Immature natural killer cell (primary cell): ENCODE measurements at places on chromosomes 2 and 18. TPM values are rescaled to one million over a fixed set of nuclear protein-coding genes. Genes with fewer than 3 reads are reported as not detected.

PID1 gene
- polyA plus RNA-seq, result 0.38 TPM

TMEM178A gene
- not detected for polyA plus RNA-seq

DNA sequence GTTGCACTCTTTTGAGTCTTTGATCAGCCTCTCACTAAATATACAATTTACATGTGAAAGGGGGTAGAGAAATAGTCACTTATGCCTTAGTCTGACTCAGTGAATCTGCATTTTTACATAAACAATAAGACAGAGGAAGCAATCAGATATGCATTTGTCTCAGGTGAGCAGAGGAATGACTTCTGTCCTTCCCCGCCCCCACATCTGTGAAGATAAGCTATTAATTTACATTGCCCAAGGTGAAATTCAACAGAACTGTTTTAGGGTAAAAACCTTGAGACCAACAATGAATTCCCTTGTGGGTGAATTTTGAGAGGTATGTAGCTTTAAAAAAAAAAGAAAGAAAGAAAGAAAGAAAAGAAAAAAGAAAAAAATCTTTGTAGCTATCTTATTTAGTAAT lies 1302.9 kb upstream of the ACVR2A start:
- no peaks in the 10 kb centered on the region for H3K27me3 ChIP-seq
- H3K4me1 ChIP-seq, result no peaks in the 10 kb centered on the region
- no peak for DNase-seq
- H3K4me3 ChIP-seq, result no peak overlapping the region
- no peak overlapping the region for H3K27ac ChIP-seq
- H3K36me3 ChIP-seq, result no peaks in the 10 kb centered on the region

GRCh38 chr18:40179729-40180461 lies 1775.1 kb upstream of the PIK3C3 start:
- H3K27ac ChIP-seq, result no peak overlapping the region
- no peak for DNase-seq
- no peaks in the 10 kb centered on the region for H3K4me1 ChIP-seq
- no peak overlapping the region for H3K4me3 ChIP-seq

GRCh38 chr2:230874876-230875275 lies 10.1 kb downstream of the ITM2C start:
- H3K27me3 ChIP-seq, result peaks cover 31% of the 10 kb centered on the region
- H3K4me1 ChIP-seq, result peaks cover 30% of the 10 kb centered on the region
- no peak for DNase-seq
- no peak overlapping the region for H3K4me3 ChIP-seq

GRCh38 chr2:12087175-12087574 lies 340.7 kb downstream of the LPIN1 start:
- peaks cover 5% of the 10 kb centered on the region for H3K4me1 ChIP-seq
- H3K36me3 ChIP-seq, result no peaks in the 10 kb centered on the region
- H3K27ac ChIP-seq, result no peak overlapping the region

DNA sequence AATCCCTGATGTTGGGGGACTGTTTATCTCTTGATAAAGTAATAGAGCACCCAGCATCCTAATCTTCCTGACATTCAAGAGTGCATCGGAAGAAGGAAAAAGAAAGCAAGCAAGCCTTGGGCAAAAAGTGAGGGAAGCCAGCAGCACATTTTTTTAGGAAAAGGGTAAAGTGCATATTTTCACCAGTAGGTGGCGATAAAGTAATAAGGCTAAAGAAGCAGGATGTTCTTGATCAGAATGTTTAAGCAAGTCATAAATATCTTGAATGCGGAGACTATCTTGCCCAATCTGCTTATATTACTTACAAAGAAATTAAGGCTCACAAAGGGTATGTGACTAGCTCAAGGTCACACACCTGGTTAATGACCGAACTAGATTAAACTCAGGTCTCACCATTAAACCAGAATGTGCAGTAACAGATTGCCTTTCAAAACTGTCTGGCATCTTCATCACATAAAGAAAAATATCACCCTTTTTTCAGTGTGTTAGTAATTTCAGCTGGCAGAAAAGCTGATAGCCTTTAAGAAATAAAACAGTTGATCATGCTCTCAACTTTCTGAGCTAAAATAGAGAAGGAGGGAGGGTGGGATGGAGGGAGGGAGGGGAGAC lies 83.8 kb downstream of the VIT start:
- no peak overlapping the region for H3K4me3 ChIP-seq
- H3K27me3 ChIP-seq, result no peaks in the 10 kb centered on the region
- DNase-seq, result peak; percentile 59
- no peak overlapping the region for H3K27ac ChIP-seq

MC2R gene
- polyA plus RNA-seq, result not detected

DNA sequence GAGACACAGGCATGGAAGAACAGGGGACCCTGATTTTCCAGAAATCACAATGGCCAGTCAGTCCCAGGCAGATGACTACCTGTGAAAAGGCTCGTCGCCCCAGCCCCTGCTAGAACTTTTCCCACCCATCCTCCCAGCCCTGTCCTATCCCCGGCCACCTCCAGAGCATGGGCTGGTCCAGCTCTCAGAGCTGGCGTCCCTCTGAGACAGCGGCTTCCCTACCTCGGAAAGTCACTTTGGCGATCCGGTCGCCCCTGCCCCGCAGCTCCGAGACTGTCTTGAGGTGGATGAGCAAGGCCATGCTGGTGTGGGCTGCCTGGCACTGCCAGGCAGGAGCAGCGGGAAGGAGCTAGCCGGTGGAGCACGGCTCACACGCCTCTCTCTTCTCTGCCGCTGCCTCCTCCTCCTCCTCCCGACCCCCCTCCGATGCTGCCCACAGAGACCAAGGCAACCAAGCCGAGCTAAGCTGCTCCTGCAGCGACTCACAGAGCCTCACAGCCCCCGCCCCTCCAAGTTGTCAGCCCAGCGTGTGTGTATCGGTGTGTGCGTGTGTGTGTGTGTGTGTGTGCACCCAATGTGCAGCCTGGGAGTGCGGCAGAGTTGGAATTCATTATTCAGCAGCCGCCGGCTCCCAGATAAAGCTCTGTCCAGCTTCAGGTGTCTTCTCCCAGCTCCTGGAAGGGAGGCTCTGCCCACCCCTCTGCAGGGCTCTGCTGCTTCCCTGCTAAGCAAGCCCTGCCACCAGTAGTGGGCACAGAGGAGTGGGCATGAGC lies 80.5 kb upstream of the OTOF start:
- H3K27me3 ChIP-seq, result peaks cover 16% of the 10 kb centered on the region
- DNase-seq, result no peak
- H3K36me3 ChIP-seq, result no peaks in the 10 kb centered on the region
- H3K4me1 ChIP-seq, result peaks cover 1% of the 10 kb centered on the region
- H3K4me3 ChIP-seq, result no peak overlapping the region

GRCh38 chr2:186459009-186459408 lies 27.1 kb upstream of the ZC3H15 start:
- H3K36me3 ChIP-seq, result peaks cover 6% of the 10 kb centered on the region
- no peak overlapping the region for H3K27ac ChIP-seq
- no peaks in the 10 kb centered on the region for H3K27me3 ChIP-seq
- H3K4me1 ChIP-seq, result no peaks in the 10 kb centered on the region

DSG1 gene
- polyA plus RNA-seq, result not detected

GRCh38 chr18:68519336-68519735 lies 195.6 kb downstream of the TMX3 start:
- no peaks in the 10 kb centered on the region for H3K4me1 ChIP-seq
- DNase-seq, result no peak
- H3K27me3 ChIP-seq, result no peaks in the 10 kb centered on the region
- H3K4me3 ChIP-seq, result no peak overlapping the region
- H3K36me3 ChIP-seq, result no peaks in the 10 kb centered on the region

DNA sequence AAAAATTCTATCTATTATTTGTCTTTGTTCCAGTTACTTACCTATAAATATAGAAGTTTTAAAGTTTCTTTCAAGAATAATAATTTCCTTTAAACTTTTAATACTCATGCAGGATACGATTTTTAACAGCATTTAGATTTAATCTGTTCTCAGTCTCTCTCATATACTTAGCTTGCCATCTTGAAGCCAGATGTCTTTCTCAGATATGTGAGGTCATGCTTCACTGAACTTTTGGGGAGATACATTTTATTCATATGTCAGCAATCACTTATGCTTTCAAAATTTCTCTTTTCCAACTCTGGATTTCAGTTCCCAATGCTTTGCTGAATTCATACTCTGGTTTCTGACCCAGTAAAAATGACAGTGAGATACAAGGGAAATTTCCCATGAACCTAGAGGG lies 66.5 kb upstream of the CCDC178 start:
- H3K4me3 ChIP-seq, result no peak overlapping the region
- no peak for DNase-seq

DNA sequence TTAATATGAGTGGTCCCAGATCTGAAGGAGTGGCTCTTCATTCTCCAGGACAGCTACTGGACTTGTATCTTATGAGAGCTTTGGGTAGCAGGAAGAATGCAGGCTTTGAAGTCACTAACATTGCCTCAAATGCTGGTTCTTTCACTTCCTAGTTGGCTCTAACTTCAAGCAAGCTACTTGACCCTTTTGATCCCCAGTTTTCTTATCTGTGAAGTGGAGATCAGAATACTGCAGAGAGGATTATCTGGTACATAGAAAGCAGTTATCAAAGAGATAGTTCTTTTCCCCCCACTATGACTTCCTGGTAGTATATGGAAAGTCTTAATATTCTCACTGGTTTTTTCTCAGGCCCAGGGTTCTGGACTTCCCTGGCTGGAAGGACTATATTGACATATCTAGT lies 3.4 kb upstream of the PLCL1 start:
- DNase-seq, result no peak
- H3K36me3 ChIP-seq, result no peaks in the 10 kb centered on the region
- peaks cover 15% of the 10 kb centered on the region for H3K27me3 ChIP-seq
- no peak overlapping the region for H3K4me3 ChIP-seq
- peaks cover 18% of the 10 kb centered on the region for H3K4me1 ChIP-seq

DNA sequence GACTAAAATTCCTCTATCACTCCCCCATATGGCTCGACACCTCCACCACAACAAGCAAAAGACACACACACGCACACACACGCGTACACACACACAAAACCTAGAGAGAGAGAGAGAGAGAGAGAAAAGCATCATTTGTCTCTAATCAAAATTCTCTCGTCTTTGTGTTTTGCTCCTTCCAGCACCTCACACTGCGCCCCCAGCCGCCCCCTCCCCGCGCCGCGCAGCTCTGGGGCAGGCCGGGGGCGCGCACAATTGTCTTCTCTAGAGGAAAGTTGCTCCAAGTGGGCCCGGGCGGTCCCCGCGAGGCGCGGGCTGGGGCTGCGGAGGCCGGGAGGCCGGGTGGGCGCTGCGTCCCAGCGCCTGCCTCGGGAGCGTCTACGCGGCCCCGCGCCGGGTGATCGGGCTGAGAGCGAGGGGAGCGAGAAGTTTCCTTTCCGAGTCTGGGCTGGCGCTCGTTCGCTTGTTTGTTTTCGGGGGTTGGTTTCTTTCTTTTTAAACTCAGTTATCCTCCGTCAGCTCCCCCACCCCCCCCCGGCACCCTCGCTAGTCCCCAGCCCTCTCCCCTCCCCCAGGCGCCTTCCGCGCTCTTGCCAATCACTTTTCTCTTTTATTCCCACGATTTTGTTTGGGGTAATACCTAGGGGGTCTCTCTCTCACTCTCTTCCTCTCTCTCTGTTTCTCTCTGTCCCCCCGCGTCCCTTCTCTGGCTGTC lies 4.1 kb downstream of the ZEB2 start:
- peak; percentile 75 for DNase-seq
- H3K4me1 ChIP-seq, result peaks cover 50% of the 10 kb centered on the region
- H3K27ac ChIP-seq, result peak overlapping the region; percentile 99
- peaks cover 40% of the 10 kb centered on the region for H3K36me3 ChIP-seq
- H3K4me3 ChIP-seq, result peak overlapping the region; percentile 86
- peaks cover 51% of the 10 kb centered on the region for H3K27me3 ChIP-seq

GRCh38 chr2:117481608-117482007 lies 332.9 kb upstream of the DDX18 start:
- no peaks in the 10 kb centered on the region for H3K4me1 ChIP-seq
- H3K4me3 ChIP-seq, result no peak overlapping the region
- no peaks in the 10 kb centered on the region for H3K36me3 ChIP-seq
- no peak overlapping the region for H3K27ac ChIP-seq
- no peak for DNase-seq

DNA sequence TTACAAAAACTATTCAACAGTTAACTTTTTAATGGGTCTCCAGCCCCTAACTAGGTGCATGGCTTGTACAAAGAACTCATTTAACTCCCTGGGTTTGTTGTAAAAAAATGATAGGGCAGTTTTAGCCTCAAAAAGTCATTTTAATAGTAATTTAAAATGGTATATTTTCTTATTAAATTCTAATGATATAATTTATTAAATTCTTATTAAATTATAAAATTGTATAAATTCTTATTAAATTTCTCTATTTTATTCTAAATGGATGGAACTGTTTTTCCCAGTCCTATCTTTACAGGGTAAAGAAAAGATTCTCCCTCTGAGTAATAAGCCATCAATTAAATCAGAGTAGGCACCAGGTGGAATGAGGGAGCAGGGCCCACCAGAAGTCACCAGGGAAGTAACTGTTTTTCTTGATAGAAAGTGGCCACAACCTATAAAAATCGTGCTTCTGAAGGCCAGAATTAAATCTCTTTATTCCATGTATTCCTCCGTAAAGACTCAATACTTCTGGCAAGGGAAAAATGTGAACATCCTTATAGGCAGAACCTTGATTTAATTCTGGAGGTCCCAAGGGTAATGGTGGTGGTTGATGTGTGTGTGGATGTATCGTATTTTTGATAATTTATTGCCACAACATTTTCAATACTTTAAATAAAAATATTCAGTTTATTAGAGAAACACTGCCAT lies 814 bp downstream of the FKBP7 start:
- peak overlapping the region; percentile 97 for H3K4me3 ChIP-seq
- peaks cover 10% of the 10 kb centered on the region for H3K27me3 ChIP-seq
- DNase-seq, result no peak
- peaks cover 38% of the 10 kb centered on the region for H3K4me1 ChIP-seq
- peak overlapping the region; percentile 99 for H3K27ac ChIP-seq

GRCh38 chr18:11666176-11666575 lies 22.9 kb upstream of the GNAL start:
- peaks cover 2% of the 10 kb centered on the region for H3K27me3 ChIP-seq
- no peak overlapping the region for H3K4me3 ChIP-seq
- H3K27ac ChIP-seq, result no peak overlapping the region
- no peaks in the 10 kb centered on the region for H3K36me3 ChIP-seq
- H3K4me1 ChIP-seq, result no peaks in the 10 kb centered on the region

GRCh38 chr18:42131066-42131929 lies 176.3 kb downstream of the PIK3C3 start:
- H3K4me3 ChIP-seq, result no peak overlapping the region
- no peaks in the 10 kb centered on the region for H3K4me1 ChIP-seq
- peaks cover 2% of the 10 kb centered on the region for H3K27me3 ChIP-seq
- H3K27ac ChIP-seq, result no peak overlapping the region
- no peak for DNase-seq
